ENCODE measurements at places on chromosomes 4 and X.

GRCh38 chr4:120691106-120691505, 231.4 kb downstream of the PRDM5 start:
- no peaks in the 10 kb centered on the region for H3K4me1 ChIP-seq
- no peaks in the 10 kb centered on the region for H3K36me3 ChIP-seq
- H3K27ac ChIP-seq: no peak overlapping the region
- no peak overlapping the region for H3K4me3 ChIP-seq
- H3K27me3 ChIP-seq: no peaks in the 10 kb centered on the region

DNA sequence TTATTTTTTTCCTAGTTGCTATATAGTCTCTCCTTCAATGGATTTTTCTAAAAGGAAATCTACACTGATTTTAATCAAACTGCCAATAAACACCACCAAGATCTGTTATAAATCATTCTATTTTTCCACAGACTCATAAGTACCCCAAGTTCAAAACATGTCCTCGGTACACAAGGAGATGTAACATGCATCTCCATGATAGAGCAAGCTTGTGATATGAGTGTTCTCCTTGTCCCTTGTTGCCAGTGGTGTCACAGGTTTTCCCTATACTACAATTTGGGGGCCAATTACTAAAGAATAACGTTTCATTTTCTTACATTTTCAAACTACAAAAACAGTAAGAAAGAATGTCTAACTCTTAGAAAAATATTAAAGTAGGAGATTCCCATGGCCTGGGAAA, 491 bp downstream of the ARHGEF6 start:
- H3K4me3 ChIP-seq: peak overlapping the region; percentile 85
- no peaks in the 10 kb centered on the region for H3K27me3 ChIP-seq
- peaks cover 36% of the 10 kb centered on the region for H3K36me3 ChIP-seq
- no peak for DNase-seq

GRCh38 chrX:137052643-137053235, 18.9 kb upstream of the GPR101 start:
- no peak overlapping the region for H3K27ac ChIP-seq
- peak overlapping the region; percentile 81 for H3K4me3 ChIP-seq
- H3K4me1 ChIP-seq: peaks cover 10% of the 10 kb centered on the region

DNA sequence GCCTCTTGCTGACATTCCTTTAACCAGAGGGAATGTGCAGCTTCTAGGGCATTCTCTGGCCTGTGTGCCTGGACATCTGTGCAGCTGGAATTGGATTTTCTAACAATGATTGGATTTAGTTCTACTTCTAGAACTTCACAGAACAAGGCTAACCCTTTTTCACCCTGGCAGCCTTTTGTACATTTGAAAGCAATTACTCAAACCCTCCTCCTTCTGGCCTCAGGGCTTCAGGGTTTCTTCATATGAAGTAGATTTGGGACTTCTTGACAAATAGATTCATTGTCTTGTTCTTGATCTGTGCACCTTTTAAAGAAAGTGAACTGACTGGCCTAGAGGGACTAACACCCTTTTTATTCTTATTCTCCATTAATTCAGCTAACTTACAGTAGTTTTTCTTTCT, 30.1 kb downstream of the SPATA18 start:
- no peaks in the 10 kb centered on the region for H3K4me1 ChIP-seq
- H3K27me3 ChIP-seq: peaks cover 13% of the 10 kb centered on the region
- DNase-seq: no peak
- no peaks in the 10 kb centered on the region for H3K36me3 ChIP-seq

- no peak overlapping the region for H3K4me3 ChIP-seq
- H3K27ac ChIP-seq: no peak overlapping the region
- H3K4me1 ChIP-seq: no peaks in the 10 kb centered on the region
- H3K27me3 ChIP-seq: no peaks in the 10 kb centered on the region
- DNase-seq: no peak
Observed at GRCh38 chr4:97670703-97671269, 472.5 kb downstream of the STPG2 start.

- H3K4me1 ChIP-seq: no peaks in the 10 kb centered on the region
- H3K27ac ChIP-seq: no peak overlapping the region
- H3K27me3 ChIP-seq: no peaks in the 10 kb centered on the region
- DNase-seq: no peak
- no peak overlapping the region for H3K4me3 ChIP-seq
Observed at GRCh38 chrX:155514225-155514624, 55.8 kb upstream of the F8A3 start.

DNA sequence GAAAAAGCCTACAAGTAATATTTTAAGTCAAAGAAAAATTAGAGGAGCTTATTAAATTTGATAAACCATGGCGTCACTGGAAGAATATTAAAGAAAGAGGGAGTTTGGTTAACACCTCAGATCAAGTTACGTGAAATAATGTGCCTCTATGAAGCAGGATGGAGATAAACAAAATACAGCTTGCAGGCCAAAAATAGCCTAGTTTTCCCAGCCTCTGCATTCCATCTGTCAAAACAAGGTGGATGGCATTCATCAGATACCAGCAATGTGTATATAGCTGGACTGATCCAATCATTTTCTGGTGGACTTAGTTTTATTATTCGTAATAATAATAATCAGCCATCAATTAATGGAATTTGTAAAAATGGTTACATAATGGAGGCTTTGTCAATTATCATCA, 230.7 kb downstream of the NR3C2 start:
- H3K4me1 ChIP-seq: peaks cover 10% of the 10 kb centered on the region
- H3K27me3 ChIP-seq: no peaks in the 10 kb centered on the region
- H3K4me3 ChIP-seq: no peak overlapping the region
- DNase-seq: no peak
- H3K27ac ChIP-seq: no peak overlapping the region

- H3K4me1 ChIP-seq: peaks cover 4% of the 10 kb centered on the region
- no peak for DNase-seq
- H3K4me3 ChIP-seq: no peak overlapping the region
- no peak overlapping the region for H3K27ac ChIP-seq
Observed at GRCh38 chr4:174629265-174629664, 107.0 kb upstream of the HPGD start.

- no peak overlapping the region for H3K4me3 ChIP-seq
- H3K27ac ChIP-seq: no peak overlapping the region
- H3K4me1 ChIP-seq: no peaks in the 10 kb centered on the region
- no peaks in the 10 kb centered on the region for H3K36me3 ChIP-seq
- DNase-seq: no peak
Observed at GRCh38 chr4:19520939-19521520, 730.7 kb upstream of the SLIT2 start.

DNA sequence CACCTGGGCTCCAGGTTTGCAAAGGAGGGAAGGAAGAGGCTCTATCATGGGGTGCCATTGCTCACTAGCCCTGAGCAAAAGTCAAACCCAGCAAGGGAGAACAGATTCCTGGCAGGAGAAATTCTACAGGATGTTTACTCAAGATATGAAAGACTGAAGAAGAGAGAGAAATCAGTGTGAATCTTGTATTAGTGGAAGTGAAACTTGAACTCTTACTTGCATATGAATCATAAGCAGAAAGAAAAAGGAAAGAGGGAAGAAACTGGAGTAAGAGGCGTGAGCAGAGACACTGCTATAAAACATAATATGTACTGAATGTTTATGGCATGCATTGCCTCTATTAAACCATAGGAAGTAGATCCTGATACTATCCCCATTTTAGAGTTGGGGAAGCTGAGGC, 60.9 kb downstream of the C4orf46 start:
- no peak overlapping the region for H3K27ac ChIP-seq
- no peak for DNase-seq
- H3K4me3 ChIP-seq: no peak overlapping the region
- no peaks in the 10 kb centered on the region for H3K36me3 ChIP-seq
- H3K4me1 ChIP-seq: no peaks in the 10 kb centered on the region

GRCh38 chr4:70571772-70572171, 20.3 kb upstream of the AMBN start:
- no peak overlapping the region for H3K4me3 ChIP-seq
- no peaks in the 10 kb centered on the region for H3K4me1 ChIP-seq
- H3K27me3 ChIP-seq: peaks cover 7% of the 10 kb centered on the region

GRCh38 chrX:79466636-79467035, 99.5 kb upstream of the ITM2A start:
- no peak overlapping the region for H3K27ac ChIP-seq
- no peaks in the 10 kb centered on the region for H3K36me3 ChIP-seq
- no peaks in the 10 kb centered on the region for H3K4me1 ChIP-seq
- H3K4me3 ChIP-seq: no peak overlapping the region

GRCh38 chr4:2084316-2084715, 25.2 kb downstream of the NAT8L start:
- peaks cover 4% of the 10 kb centered on the region for H3K27me3 ChIP-seq
- no peak overlapping the region for H3K27ac ChIP-seq
- H3K4me1 ChIP-seq: no peaks in the 10 kb centered on the region
- DNase-seq: no peak
- no peak overlapping the region for H3K4me3 ChIP-seq
- H3K36me3 ChIP-seq: no peaks in the 10 kb centered on the region

DNA sequence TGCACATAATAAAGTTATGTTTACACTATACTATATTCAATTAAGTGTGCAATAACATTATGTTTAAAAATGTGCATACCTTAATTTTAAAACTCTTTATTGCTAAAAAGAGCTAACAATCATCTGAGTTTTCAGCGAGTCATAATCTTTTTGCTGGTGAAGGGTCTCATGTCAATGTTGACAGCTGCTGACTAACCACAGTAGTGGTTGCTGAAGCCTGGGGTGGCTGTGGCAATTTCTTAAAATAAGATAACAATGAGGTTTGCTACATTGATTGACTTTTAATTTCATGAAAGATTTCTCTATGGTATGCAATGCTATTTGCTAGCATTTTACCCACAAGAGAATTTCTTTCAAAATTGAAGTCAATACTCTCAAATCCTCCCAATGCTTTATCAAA, 58.6 kb downstream of the C4orf46 start:
- no peak for DNase-seq
- H3K27me3 ChIP-seq: no peaks in the 10 kb centered on the region
- H3K27ac ChIP-seq: no peak overlapping the region
- no peak overlapping the region for H3K4me3 ChIP-seq
- no peaks in the 10 kb centered on the region for H3K36me3 ChIP-seq

DNA sequence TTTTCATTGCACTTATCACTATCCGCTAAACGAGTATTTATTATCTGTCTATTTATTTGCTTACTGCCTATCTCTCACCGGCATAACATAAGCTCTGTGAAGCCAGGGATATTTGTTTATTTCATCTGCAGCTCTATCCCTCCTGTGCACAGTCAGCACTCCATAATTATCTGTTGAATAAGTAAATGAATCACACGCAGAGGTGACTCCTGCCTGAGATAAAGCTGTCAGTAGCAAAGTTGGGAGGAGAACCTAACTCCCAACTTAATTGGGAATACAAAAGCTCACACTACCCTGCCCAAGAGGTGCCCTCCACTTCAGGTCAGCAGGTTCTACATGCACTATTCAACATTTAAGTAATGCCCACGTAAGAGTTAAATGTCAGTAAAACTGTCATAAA, 85.7 kb downstream of the CORIN start:
- no peaks in the 10 kb centered on the region for H3K4me1 ChIP-seq
- peaks cover 7% of the 10 kb centered on the region for H3K27me3 ChIP-seq
- DNase-seq: no peak
- H3K4me3 ChIP-seq: no peak overlapping the region

DNA sequence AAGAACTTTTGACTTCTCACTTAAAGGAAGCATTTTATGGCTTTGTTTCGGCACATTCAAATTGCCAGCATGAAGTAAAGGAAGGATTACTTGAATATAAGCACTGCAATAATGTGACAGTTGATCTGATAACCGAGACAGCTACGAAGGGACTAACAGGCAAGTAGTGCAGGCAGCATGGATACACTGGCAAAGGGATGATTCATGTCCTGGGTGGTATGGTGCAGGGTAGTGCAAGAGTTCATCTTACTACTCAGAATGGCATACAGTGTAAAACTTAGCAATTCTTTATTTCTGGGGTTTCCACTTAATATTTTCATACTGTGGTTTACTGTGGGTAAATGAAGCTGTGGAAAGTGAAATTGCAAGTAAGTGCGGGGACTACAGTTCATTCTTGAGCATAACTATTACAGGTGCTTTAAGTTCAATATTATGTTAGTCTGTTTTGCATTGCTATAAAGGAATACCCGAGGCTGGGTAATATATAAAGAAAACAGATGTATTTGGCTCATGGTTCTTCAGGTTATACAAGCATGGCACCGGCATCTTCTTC, 611.8 kb downstream of the SPOCK3 start:
- no peaks in the 10 kb centered on the region for H3K36me3 ChIP-seq
- H3K4me1 ChIP-seq: no peaks in the 10 kb centered on the region
- H3K27me3 ChIP-seq: no peaks in the 10 kb centered on the region
- H3K4me3 ChIP-seq: no peak overlapping the region
- DNase-seq: no peak

GRCh38 chr4:1632109-1633104, 51.7 kb downstream of the FAM53A start:
- no peak overlapping the region for H3K27ac ChIP-seq
- no peak overlapping the region for H3K4me3 ChIP-seq
- DNase-seq: no peak
- no peaks in the 10 kb centered on the region for H3K4me1 ChIP-seq

- peaks cover 3% of the 10 kb centered on the region for H3K36me3 ChIP-seq
- H3K4me3 ChIP-seq: no peak overlapping the region
- H3K4me1 ChIP-seq: peaks cover 11% of the 10 kb centered on the region
- DNase-seq: no peak
Observed at GRCh38 chr4:150943126-150943525, 72.0 kb downstream of the LRBA start.

- H3K4me3 ChIP-seq: no peak overlapping the region
- H3K27ac ChIP-seq: peak overlapping the region; percentile 16
- no peak for DNase-seq
- peaks cover 82% of the 10 kb centered on the region for H3K4me1 ChIP-seq
- peaks cover 93% of the 10 kb centered on the region for H3K36me3 ChIP-seq
Observed at GRCh38 chr4:184423003-184423686, 51.2 kb downstream of the IRF2 start.

- H3K27me3 ChIP-seq: no peaks in the 10 kb centered on the region
- peak overlapping the region; percentile 43 for H3K27ac ChIP-seq
- H3K36me3 ChIP-seq: peaks cover 22% of the 10 kb centered on the region
- DNase-seq: no peak
- no peak overlapping the region for H3K4me3 ChIP-seq
Observed at GRCh38 chrX:10087391-10087790, 69.4 kb upstream of the CLCN4 start.

- no peak for DNase-seq
- H3K4me1 ChIP-seq: peaks cover 19% of the 10 kb centered on the region
- H3K36me3 ChIP-seq: peaks cover 5% of the 10 kb centered on the region
- peaks cover 50% of the 10 kb centered on the region for H3K27me3 ChIP-seq
- H3K4me3 ChIP-seq: peak overlapping the region; percentile 78
Observed at GRCh38 chr4:127783026-127783769, 1.1 kb downstream of the HSPA4L start.

- no peak overlapping the region for H3K27ac ChIP-seq
- no peaks in the 10 kb centered on the region for H3K36me3 ChIP-seq
- no peaks in the 10 kb centered on the region for H3K27me3 ChIP-seq
- no peak for DNase-seq
- no peak overlapping the region for H3K4me3 ChIP-seq
Observed at GRCh38 chr4:181661090-181661489, 582.1 kb upstream of the TENM3 start.

- H3K27me3 ChIP-seq: peaks cover 7% of the 10 kb centered on the region
- peaks cover 6% of the 10 kb centered on the region for H3K36me3 ChIP-seq
- H3K27ac ChIP-seq: no peak overlapping the region
Observed at GRCh38 chr4:26108054-26108453, 194.0 kb downstream of the SMIM20 start.

- no peak overlapping the region for H3K4me3 ChIP-seq
- H3K27me3 ChIP-seq: no peaks in the 10 kb centered on the region
- no peak overlapping the region for H3K27ac ChIP-seq
- H3K4me1 ChIP-seq: no peaks in the 10 kb centered on the region
- no peaks in the 10 kb centered on the region for H3K36me3 ChIP-seq
Observed at GRCh38 chrX:23822841-23823240, 39.9 kb downstream of the SAT1 start.

Data from activated CD8-positive, alpha-beta T cell treated with anti-CD3 and anti-CD28 coated beads, Interleukin-2, amount 10 ng/mL, durations not matched to agents 7 days and 5 days (primary cell).